ENCODE measurements at places on chromosomes 2 and 18. TPM values are rescaled to one million over a fixed set of nuclear protein-coding genes. Genes with fewer than 3 reads are reported as not detected.

The MTIF2 gene
- 7.3 TPM for polyA plus RNA-seq

GRCh38 chr2:60318544-60318943 lies 234.9 kb downstream of the BCL11A start:
- DNase-seq: no peak

DNA sequence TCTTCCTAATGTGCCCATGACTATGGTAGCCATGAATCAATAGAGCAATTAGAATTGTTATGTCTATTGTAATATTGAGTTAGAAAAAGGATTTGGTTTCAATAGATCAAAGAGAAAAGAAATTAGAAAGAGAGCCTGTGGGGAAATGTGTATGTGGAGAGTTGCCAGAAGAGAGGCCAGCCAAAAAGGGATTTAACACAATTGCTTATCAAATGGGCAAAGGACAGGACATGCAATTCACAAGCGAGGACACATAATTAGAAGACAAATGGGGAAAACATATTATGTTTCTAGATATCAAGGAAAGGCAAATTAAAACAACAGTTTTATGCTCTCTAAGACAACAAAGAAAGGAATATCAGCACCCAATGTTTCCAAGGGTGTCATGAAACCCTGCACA lies 403.2 kb upstream of the KLHL29 start:
- no peak for DNase-seq

GRCh38 chr2:10057231-10058107 lies 14.1 kb downstream of the KLF11 start:
- no peak for DNase-seq

DNA sequence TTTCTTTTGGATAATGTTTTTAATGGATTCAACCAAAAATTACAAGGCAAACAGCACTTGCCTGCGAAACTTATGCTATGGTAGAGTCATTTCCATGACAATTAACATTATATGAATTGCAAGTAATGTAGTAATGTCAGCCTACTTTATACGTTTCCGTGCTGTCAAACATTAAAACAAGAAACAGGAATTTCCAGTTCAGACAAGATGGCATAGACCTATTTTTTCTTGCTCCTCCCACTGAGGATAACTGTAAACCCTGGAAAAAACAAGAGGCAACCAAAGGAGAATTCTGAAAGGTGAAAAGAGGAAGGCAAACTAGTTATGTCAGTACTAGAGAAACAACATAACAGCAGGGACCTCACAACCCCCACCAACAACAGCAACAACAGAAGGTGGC lies 170.7 kb downstream of the DIS3L2 start:
- DNase-seq: no peak
